ENCODE measurements at places on chromosomes 12 and 14.

DNA sequence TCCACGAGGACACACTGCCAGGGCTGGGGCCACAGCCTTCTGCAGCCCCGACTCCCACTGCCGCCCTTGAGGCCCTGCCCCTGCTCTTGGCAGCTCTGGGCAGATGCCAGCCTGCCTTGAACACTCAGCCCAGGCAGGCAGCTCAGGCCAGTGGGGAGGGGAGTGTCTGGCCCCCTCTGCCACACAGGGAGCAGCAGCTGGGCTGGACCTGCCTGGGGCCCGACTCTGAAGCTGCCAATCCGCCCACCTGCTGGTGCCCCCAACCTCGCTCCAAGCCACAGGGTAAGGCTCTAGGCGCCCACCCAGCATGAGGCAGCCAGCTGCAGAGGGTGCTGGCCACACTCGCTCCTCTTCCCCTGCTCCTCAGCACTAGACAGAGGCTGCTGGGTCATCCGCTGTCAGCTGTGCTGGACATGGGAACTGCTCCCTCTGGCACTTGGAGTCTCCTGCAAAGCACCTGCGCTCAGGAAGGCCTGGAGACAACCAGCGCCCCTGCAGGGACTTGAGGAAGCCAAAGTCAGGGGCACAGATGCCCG lies 24.6 kb upstream of the NUDT14 start:
- DNase-seq = no peak

DNA sequence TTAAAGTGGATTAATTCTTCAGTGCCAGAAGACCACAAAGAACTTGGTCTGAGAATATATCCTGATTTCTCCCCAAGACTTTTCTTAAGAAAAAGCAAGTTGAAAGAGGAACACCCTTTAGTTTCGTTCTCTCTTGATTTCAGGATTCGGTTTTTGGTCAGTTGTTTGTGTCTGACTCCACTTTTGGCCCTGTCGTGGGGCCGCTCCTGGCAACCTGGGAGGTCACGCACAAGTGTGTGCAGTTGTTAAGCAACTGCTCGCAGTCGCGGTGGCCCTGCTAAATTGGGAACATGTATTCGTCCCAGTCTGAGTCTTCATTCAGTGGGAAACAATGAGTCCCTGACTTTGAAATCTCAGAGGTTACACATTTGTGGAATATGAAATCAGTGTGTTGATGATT lies 68.7 kb downstream of the RGS6 start:
- no peak for DNase-seq

- no peak for DNase-seq
These were observed 223.9 kb downstream of the PTPRO start for GRCh38 chr12:15546102-15546701.

DNA sequence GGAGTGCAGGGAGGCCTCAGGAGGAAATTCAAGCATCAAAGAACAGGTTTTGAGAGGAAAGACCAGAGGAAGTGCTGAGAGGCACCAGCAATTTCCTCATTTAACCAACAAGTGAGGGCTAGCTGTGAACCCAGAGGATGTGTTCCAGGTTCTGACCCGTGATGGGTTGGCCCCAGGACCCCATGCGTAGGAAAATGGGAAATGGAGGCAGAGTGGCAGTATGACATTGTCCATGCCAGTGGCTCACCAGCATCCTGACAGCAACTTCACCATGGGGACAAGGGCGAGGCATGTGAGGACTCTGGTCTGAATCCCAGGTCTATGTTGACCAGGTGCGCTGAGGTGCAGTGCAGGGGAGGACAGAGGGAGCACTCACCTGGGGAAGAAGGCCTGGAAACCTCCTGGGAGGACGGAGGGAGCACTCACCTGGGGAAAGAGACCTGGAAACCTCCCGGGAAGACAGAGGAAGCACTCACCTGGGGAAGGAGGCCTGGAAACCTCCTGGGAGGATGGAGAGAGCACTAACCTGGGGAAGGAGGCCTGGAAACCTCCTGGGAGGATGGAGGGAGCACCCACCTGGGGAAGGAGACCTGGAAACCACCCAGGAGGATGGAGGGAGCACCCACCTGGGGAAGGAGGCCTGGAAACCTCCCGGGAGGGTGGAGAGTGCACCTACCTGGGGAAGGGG lies 6.7 kb upstream of the CACNA2D4 start:
- DNase-seq = no peak

DNA sequence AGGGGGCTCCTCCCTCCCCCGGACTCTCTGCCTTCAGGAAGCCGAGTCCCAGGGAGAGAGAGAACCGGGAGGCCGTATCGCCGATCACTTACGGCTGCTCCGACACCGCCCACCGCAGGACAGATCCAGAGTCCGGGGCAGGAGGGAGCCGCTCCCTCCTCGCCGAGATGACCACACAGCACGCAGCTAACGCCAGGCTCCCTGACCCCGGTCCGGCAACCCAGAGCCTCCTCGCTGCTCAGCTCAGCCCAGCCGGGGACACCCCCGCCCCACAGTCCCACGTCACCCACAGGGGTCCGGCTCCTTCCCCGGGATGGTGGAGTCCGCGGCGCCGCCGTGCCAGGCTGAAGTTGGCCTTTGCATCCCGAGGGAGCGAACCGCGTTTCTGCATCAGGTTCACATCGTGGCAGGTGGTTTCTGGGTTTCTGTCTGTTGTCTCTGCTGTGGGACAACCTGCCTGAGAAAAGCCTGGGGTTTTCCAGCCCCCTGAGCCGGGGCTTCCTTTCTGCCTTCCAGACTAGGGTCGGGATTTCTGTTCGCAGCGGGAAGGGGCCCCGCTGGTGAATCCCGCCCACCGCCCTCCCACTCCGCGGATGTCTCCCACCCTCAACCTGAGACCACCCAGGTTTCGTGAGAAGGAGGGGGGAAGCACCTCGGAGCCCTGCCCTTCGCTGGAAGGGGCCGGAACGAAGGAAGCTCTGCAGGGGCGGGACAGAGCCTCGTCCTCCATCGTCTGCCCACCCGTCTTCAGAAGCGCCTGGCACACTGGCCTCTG lies 61.2 kb downstream of the NOC4L start:
- DNase-seq = no peak

Measured in stimulated activated CD8-positive, alpha-beta memory T cell treated with anti-CD3 and anti-CD28 coated beads, Interleukin-4, amount 100 ng/mL, for 24 hours (primary cell).